ENCODE measurements at places on chromosomes 13 and 19. TPM values are rescaled to one million over a fixed set of nuclear protein-coding genes. Genes with fewer than 3 reads are reported as not detected.

DNA sequence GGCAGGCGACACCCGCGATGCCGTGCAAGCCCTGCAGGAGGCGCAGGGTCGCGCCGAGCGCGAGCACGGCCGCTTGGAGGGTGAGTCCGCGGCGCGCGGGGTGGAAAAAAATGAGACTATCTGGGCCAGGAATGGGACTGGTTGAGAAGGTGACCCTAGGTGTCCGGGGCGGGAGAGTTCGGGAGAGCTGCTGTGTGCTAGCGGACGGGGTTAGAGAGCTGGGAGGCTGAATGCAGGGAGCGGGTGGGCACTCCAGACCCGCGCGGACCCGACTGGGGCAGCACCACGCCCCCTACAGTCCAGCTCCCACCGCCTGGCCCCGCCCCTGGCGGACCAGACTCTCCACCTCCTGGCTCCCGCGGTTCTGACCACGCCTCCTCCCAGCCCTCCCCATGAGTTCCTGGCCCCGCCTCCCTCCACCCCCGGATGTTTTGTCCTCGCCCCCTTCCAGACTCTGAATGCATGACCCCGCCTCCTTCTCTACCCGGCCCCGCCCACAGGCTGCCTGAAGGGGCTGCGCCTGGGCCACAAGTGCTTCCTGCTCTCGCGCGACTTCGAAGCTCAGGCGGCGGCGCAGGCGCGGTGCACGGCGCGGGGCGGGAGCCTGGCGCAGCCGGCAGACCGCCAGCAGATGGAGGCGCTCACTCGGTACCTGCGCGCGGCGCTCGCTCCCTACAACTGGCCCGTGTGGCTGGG lies 1.5 kb downstream of the CLEC11A start:
- peak; percentile 86 for DNase-seq

DNA sequence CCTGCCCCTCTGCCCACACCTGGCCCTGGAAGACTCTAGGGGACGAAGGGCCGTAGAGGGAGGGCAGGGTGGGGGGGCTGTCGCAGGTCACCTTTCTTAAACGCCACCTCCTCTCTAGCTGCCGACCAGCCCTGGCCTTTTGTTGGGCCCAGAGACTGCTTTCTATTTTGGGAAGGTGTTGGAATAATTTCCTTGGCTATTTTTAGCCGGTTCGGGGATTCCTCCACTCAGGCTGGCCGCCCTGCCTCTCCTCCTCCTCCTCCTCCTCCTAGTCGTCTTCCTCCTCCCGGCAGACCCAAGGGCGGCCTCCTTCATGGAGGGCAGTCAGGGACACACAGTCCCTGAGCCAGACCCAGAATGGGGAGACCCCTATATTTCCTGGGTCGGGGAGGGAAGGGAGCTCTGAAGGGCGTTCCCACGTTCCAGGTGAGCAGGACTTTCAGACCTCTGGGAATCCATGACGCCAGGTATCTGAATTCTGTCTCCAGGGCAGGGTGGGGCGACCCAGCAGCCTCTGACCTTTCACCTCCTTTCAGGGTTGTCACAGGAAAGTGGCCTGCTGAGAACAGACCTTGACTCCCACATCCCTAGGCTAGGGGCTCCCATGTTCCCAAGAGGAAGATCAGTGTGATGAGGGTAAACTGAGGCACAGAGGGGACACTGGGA lies 19.9 kb downstream of the GADD45B start:
- DNase-seq, result no peak

GRCh38 chr13:28046981-28047380 lies 53.4 kb downstream of the FLT3 start:
- DNase-seq, result no peak

DNA sequence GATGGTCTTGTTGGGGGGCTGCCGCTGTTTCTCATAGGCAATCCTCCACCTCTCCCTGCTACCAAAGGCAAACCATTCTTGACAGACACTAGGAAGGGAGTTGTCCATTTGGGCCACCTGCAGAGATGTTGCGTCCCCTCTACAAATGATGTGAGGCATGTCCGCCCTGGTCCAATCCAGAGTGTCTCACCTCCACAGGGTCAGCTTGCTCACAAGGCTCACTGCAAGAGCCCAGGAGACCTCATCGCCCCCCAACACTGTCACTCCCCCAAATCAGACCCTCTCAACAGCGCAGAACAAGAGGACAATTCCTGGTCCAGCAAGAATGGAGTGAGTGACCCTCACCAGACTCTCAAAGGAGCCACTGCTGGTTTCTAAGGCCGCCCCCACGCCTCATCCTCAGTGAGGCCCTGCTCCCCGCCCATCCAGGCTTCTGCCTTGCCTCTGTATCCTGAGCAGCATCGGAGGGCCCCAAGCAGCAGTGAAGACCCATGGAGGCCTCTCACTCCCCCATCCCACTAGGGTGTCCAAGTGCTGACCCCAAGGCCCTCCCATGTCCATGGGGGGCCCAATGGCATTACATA lies 6.5 kb downstream of the HNRNPL start:
- no peak for DNase-seq

DNA sequence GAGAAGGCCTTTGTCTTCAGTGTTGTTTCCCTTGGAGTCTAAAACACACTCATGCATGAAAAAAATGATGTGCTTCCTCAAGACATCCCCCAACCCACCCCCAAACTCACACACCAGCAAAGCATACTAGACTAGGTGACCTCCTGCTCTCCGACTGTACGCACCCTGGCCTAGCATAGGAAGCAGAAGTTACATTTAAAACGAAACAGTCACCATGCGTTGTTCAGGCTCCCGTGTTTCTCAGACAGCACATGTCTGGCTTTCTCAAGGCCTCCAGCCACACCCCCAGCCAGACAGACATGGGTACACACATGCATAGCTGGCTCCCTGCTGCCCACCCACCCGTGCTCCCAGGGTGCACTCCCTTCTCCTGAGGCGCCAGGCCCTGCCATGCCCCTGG lies 28.7 kb upstream of the C1QTNF9 start:
- no peak for DNase-seq

DNA sequence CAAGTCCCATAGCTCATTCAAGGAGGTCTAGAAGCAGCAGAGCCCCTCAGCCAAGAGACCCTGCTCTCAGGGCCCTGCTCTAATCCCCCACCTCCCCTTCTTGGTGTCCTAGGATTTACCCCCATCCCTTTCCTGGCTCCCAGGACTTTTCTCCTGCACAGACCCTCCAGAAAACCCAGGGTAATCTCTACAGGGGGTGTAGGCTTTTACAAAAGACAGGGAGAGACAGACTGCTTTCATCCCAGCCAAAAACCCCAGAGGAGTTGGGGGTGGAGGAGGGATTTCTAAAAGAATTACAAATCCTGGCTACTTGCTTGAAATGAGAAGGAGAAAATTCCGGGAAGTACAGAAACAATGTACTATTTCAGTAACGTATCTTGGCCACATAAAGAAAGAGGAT lies 133.3 kb downstream of the TNFSF13B start:
- DNase-seq, result no peak

DNA sequence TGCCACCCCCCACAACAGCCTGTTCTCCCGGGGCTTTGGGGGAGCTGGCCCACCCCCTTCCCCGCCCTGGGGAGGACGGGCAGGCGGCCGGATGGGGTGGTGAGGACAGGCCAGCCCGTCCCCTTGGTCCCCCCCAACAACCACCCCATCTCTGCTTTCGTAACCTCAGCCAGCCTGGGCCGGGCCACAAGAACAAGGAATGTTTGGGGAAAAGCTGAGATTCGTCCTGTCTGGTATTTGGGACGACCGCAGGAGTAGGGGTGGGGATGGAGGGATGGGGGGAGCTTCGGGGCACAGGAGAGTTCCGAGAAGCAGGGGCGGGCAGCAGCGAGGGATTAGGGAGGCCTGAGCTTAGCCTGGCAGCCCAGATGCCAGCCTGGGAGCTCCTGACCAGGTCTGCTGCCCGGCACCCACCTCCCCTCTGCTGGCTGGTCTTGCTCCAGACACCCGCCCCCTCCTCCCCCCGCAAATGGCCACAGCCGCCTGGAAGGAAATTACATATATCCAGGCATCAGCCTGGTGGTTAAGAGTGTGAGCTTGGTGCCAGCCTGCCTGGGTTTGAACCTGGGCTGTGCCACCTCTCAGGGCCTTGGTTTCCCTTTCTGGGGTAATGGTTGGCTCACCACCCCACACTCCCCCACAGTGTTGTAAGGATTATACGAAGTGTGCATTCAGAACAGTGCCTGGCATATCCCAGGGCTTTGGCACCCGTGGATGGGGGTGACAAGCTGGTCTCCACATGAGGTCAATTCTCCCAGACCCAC lies at the start of gene PODNL1:
TSS of gene PODNL1 (minus strand) at position 117 of the 764 bp plus-strand sequence. CDS start 236 bp downstream, outside the sequence.
- DNase-seq, result no peak

GRCh38 chr13:59384154-59384553 lies 779.6 kb downstream of the DIAPH3 start:
- no peak for DNase-seq

The ZNF414 gene
- polyA plus RNA-seq, result 13.0 TPM

The GPR183 gene
- 174 TPM for polyA plus RNA-seq

The NLRP9 gene
- polyA plus RNA-seq, result not detected

The LGALS14 gene
- not detected for polyA plus RNA-seq

Measured in naive B cell (primary cell).